ENCODE measurements at places on chromosomes 3 and 15.

GRCh38 chr3:173502983-173503568, 105.5 kb downstream of the NLGN1 start:
- peak; percentile 11 for DNase-seq

- no peak for DNase-seq
These were observed 618 bp downstream of the PARL start for GRCh38 chr3:183884097-183884426.

- no peak for DNase-seq
These were observed 169.5 kb upstream of the THBS1 start for GRCh38 chr15:39411102-39411989.

DNA sequence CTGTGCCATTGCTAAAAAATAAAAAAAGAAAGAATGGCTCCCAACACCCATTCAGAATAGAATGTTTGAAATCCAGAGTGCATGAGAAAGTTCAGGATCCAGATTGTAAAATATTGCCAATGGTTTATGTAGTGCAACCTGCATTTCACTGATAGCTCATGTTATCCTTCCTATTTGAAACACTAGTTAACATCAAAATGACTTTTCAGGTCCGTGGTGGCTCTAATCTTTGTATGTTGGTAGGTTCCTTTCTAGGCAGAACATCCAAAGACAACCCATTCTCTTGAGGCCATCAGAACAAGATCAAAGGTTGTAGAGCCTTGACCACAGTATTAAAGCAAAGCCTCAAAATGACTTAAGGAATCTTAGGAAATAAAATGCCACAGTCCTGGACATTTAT, 51.0 kb downstream of the PLCL2 start:
- DNase-seq: no peak

GRCh38 chr3:101720851-101721840, 3.3 kb upstream of the CEP97 start:
- no peak for DNase-seq
